GM19239 (cell line): ENCODE measurements at places on chromosomes 16 and 17.

DNA sequence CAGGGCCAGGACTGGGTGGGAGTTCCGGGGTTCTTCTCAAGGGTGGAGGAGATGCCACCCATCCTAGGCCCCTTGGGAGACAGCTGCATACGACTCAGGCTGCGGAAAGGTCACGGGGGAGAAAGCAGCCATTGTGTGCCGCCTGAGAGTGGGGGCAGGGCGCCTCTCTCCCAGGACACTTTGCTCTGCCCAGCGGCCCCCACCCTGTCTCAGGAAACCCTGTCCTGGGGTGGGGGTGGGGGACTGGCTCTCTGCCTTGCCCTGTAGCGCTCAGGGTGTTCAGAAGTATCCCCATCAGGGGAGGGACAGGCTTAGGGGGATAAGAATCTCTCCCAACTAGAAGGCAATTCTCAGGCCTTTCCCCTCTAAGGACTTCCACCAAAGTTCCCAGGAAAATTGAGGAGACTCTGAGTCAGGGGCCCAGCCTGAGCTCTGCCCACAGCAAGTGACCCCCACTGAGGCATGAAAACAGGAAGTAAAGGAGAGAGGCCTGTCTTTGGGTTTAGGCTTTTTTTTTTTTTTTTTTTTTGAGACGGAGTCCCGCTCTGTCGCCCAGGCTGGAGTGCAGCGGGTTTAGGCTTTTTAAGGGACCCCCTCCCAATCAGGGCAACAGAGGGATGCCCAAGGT is 4.9 kb downstream of the GIT1 start:
- no peak for DNase-seq

- no peak for DNase-seq
These were observed 28.6 kb downstream of the CLEC16A start for GRCh38 chr16:10972819-10973464.

DNA sequence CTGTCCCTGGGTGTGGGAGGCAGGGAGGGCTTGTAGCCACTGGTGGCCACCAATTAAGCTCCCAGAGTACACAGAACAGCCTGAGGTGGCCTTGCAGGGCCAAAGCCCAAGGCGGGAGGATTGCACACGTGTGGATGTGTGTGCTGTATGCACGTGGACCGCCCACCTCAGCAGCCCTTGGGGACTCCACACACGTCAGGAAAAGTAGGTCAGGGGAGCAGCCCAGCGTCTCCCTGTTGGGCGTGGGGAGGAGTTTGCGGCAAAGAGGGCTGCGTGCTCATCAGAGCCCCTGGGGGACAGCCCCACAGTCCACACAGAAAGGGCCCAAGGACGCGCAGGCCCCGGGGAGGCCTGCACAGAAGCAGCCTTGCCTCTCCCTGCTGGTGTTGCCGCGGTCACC is 19.6 kb downstream of the SBK1 start:
- DNase-seq, result no peak

GRCh38 chr17:76577876-76578275 is 7.8 kb downstream of the ST6GALNAC2 start:
- no peak for DNase-seq

DNA sequence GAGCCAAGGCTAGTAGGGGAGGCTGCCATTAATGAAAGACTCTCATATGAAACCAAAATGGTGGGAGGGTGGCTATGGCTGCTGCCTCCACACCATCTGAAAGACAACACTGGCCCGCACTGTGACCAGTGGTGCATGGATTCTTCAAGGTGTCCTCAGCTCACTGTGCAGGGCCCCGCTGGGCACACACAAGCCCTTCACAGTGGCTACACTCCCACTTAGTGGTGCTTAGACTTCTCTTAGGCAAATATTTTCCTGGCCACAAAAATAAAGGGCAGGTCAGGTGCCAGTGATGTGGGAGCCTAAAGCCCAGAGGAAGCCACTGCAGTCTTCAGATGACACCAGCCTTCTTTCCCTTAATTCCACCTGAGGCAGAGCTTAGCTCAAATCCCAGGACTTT is 38.1 kb upstream of the IRX3 start:
- DNase-seq, result no peak

GRCh38 chr17:62670202-62670821 is 42.8 kb downstream of the MRC2 start:
- DNase-seq, result no peak
